ENCODE measurements at places on chromosomes 5 and 9.

DNA sequence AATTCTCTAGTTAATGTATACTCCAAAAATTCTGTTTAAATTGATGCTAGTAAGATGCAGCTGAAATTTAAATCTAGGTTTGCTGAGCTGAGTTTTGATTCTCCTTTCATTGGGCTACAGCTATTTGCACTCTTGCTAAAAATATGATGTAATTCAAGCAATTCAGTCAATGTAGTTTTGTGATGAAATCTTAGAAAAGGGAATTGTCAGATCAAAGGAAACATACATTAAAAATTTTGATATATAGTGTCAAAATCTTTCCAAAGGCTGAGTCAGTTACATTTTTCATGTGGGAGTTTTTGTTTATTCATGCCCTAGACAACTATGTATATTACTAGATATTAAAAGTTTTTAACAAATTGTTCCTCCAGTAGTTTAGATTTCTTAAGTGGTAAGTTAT is 334.9 kb upstream of the DAB2 start:
- ATAC-seq: no peak

DNA sequence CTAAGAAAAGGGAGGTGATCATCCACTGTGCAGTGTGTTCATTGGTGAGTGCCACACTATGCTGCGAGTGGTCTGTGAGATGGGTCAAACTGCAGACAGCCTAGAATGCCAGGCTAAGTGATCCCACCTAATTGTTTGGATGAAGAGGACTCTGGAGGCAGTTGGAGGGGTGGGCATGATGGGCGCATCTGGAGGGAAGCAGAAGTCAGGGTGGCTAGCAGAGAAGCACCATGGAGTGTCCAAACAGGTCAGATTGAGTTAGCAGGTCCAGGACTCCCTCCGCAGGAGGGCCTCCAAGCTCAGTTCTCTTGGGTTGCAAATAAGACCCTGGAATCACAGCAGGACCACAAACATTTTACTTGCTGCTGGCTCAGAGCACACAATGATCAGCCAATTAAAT is 19.9 kb upstream of the ANGPTL2 start:
- no peak for ATAC-seq

DNA sequence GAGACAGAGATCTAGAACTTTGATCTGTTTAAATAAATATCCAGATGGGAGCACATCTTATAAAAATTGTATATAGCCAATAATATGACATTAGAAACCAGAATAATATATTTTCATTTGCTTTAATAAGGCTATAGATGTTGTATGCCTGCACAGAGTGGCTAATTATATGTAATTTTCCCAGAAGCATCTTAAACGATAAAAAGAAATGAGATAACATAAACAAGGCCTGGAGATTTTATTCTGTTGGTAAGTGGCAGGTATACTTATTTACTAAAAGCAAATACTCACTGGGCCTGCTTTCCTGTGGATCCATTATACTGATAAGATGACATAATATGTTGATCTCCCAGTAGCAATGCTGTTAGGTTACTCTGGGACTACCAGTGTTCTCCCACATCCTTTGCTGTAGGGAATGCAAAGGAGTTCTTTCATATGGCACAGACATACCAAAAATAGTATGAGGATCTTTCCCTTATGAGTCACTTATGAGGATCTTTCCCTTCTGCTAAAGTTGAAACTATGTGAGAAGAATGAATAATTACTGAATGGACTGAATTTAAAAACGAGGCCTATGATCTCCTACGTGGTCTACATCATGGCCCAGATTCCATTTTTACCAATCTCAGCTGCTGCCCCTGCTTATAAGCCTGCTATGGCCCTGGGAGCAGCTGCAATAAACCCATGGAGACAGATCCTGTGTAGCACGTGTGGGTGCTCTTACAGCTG is 112.1 kb downstream of the NUDT12 start:
- ATAC-seq: no peak

- no peak for ATAC-seq
Measured at GRCh38 chr5:80036615-80037014, 1.5 kb downstream of the THBS4 start.

GRCh38 chr5:111649516-111649915 is 107.5 kb downstream of the NREP start:
- no peak for ATAC-seq

- no peak for ATAC-seq
Measured at GRCh38 chr9:114412048-114412683, 24.4 kb upstream of the AKNA start.

GRCh38 chr5:132458651-132459030 is 31.9 kb downstream of the IRF1 start:
- peak; percentile 83 for ATAC-seq

DNA sequence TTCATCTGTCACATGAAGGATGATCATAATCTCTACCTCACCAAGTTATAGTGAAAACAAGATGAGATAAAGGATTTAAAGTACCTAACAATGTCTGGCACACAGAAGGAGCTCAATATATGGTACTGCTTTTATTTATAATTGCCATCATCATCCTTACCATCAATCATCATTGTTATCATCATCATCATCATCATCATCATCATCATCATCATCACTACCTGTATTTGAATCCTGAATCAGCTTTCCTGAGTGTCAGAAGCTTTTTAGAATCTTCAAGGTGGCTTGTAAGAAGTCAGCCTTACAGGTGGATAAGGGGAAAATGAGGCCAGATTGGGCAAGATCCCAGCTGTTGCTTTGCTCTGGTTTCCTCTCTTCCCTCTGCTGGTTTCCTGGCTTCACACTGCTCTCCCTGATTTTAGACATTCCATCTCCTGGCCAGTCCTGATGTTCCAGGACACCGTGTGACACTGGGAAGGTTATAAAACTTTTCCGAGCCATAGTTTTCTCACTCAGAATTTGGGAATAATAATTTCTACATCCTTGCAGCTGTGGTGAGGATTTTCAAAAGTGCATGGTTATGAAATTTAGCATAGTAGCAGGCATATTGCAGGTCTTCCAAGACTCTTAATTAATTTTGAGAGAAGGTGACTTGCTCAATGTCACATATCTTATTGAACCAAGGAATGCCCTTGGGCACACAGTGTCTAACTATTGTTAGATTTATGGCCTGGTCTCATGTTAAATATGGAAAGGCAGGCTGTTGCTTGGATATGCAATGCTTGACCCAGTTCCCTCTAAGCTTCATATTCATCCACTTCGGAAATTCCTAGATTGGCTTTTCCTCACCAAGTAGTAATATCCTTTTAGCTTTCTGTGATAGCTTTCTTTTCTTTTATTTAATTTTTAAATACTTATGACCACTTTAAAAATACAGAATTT is 160.7 kb downstream of the TMEM38B start:
- ATAC-seq: no peak

DNA sequence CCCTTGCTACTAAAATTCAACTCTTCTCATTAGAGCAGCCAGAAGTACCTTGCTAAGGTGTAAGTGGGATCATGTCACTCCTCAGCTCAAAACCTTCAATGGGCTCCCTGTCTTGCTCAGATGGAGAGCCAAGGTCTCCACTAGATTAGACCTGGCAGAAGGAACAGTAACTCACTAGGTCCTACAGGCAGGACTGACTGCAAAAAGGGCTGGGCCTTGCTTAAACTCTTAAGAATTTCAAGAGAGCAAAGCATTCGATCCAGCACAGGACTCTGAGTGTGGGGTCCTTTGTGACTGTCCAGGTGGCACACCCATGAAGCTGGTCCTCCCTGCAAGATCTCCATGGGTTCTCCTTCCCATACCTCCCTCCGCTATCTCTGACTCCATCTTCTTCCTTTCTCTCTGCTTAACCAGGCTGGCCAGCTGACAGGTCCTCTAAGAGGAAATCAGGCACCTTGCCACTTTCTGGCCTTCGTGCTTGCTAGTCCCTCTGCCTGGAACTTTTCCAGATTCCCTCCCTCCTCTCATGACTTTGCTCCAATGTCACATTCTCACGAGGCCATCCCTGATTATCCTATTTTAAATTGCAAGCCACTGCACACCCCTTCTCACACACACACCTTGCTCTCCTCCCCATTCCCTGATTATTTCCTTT is 70.2 kb downstream of the BASP1 start:
- ATAC-seq: no peak

DNA sequence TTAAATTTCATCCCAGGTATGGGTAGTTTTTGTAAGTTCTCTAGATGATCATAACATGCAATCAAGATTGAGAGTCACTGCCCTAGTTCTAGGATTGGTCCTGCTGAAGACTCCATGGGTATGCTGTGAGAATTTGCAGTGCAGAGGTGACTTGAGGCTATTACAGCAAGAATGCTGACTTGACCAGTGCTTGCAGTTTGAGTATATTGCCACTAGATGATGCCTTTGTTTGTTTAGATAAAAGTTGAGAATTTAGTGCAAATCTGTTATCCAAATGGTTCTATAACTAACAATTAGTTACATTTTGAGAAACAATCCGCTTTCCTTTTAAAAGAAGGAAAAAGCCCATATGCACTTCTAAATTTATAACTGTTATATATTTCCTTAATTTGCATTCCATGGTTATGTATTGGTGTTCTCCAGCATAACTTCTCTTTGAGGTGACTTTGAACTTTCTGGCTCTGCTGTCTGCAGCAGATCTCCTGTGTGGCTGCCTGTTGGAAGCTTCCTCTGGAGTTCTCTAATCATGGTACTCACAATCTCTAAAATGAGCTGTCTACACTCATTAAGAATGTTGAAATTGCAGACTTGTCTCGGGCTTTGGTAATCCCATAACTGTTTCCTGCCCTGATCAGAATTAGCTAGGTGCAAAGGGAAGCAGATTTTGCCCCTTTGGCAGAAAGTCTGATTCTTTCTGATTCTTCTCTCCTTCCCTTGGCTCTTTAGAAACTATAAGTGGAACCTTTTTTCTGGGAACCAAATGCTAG is 24.9 kb downstream of the MELK start:
- ATAC-seq: no peak

DNA sequence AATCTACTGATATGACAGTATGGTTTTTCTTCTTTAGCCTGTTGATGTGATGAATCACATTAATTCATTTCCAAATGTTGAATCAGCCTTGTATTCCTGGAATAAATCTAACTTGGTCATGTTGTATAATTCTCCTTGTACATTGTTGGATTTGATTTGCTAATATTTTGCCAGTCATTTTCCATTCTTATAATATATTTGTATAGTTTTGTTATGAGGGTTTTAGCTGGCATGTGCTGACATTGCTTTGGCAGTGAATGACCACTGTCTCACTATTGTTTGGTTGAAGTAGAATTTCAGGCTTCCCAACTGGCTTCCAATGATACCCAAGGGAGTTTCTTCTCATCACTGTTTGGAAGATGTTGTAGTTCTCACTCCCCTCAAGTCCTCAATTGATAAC is 983.0 kb upstream of the PTPRD start:
- ATAC-seq: no peak

DNA sequence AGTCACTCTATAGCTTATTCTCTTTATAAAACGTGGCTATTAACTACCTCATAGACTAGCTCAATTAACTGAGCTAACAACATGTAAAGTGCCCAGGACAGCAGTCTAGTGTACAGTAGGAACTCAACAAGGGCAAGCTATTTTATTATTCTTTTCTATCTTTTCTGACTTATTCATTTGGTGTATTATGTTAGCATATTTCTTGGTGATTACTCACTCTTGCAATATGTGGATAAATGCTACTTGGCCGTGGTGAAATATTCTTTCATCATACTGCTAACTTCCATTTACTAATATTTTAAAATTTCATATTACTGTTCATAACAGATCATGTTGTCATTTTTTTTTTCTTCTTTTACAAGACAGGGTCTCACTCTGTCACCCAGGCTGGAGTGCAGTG is 4.9 kb downstream of the SLC25A51 start:
- no peak for ATAC-seq

DNA sequence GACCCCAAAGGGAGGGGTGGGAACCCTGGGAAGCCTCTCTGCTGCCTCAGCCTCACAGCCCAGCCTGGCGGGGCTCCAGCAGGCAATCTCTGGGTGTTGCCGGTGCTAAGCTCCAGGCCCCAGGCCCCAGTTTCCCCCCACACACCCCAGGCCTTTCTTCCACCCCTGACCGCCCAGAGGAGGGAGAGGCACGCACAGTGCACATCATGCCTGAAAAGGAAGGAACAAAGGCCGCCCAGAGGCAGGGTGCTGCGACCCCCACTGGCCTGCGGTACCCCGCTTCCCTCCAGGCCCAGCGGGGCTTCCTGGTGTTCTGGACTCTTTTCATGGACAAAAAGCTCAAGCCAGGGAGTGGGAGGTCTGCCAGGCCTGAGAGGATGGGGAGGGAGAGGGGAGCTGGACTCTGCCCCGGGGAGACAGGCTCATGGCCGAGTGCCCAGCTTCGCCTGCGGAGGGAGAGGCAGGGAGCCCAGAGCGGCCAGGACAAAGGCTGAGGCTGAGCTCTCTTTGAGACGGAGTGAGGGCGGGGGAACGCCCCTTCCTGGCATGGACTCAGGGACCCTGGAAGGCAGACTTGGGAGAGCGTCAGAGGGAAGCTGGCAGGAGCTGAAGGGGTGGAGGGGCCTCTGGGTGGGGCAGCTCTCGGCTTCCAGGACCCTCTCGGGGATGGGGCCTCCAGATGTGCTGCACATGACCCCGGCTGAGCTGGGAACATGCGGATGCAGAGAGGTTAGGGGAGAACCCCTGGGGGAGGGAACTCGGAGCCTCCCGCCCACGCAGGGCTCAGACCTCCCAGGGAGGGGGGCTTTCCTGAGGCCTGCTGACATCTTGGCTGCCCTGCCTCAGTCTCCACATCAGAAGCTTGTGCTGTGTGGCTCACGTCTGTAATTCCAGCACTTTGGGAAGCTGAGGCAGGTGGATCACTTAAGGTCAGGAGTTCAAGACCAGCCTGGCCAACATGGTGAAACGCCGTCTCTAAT is 1.8 kb upstream of the ENTPD2 start:
- no peak for ATAC-seq

- ATAC-seq: no peak
Measured at GRCh38 chr5:90912476-90912875, 353.9 kb downstream of the ADGRV1 start.

GRCh38 chr9:82961504-82962125 is 101.3 kb downstream of the RASEF start:
- ATAC-seq: no peak

- peak; percentile 9 for ATAC-seq
Measured at GRCh38 chr5:140114341-140115185, 654 bp downstream of the PURA start.

GRCh38 chr9:124869986-124870560 is 8.1 kb downstream of the ARPC5L start:
- peak; percentile 70 for ATAC-seq

DNA sequence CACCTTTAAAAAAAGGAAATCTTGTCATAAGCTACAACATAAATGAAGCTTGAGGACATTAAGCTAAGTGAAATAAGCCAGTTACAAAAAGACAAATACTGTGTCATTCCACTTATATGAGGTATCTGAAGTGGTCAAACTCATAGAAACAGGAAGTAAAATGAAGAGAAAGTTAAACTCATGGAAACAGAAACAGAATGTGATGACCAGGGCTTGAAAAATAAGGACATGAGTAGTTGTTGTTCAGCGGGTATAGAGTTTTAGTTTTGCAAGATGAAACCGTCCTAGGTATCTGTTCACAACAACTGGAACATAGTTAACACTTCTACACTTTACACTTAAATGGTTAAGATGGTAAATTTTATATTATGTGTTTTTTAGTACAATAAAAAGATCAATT is 47.8 kb upstream of the SLC1A3 start:
- ATAC-seq: no peak

- ATAC-seq: no peak
Measured at GRCh38 chr9:136330406-136330990, 3.2 kb downstream of the GPSM1 start.

Measured in activated CD4-positive, CD25-positive, alpha-beta regulatory T cell treated with anti-CD3 and anti-CD28 coated beads, Interleukin-2, amount 50 U/mL, for 24 hours (primary cell).